Esophagus muscularis mucosa (tissue), 4 donors: ENCODE measurements at places on chromosomes 6 and 20. TPM values are rescaled to one million over a fixed set of nuclear protein-coding genes. Genes with fewer than 3 reads are reported as not detected.

The CSNK2B gene
- 132 TPM for total RNA-seq

The CITED2 gene
- total RNA-seq, result 144 TPM

The OR2J3 gene
- total RNA-seq, result not detected

The SLC17A3 gene
- not detected for total RNA-seq

The XKR7 gene
- total RNA-seq, result not detected

The BCAS1 gene
- total RNA-seq, result not detected

GRCh38 chr20:62195075-62195405, 12.2 kb downstream of the MTG2 start:
- DNase-seq, result no peak

DNA sequence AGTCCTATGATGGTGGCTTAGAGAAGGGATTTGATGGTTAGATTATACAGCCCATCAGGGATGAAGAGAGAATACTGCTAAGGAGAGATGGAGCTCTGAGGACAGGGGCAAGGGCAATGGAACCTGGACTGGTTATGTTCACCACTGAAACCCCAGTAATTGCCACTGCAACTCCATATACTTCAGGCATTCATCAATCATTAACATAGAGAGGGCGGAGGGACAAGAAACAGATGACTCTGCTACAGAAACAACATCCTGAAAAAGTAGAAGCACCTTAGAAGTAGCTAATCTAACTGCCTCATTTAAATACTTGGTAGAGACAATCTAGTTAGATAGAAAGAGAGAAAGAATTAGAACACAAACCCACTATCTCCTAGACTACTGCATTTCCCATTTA, 89.8 kb downstream of the MDN1 start:
- DNase-seq, result no peak

DNA sequence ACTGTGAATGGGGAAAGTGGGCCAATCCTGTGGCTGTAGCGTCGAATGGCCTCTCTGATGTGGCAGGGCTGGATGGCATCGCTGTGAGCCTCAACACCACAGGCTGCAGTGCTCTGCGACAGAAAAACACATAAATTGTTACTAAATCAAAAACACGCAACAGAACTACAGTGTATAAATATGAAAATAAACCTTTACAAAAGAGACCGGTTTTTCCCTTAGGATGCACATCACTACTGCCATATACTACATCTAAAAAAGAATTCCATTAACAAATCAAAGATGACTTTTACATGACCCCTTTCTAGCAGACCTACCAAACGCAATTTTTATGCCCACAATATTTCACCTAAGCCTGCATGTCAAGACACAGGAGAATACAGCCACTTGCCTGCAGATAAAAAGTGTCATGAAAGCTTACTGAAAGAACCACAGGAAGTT, 395.5 kb upstream of the RUNX2 start:
- no peak for DNase-seq

DNA sequence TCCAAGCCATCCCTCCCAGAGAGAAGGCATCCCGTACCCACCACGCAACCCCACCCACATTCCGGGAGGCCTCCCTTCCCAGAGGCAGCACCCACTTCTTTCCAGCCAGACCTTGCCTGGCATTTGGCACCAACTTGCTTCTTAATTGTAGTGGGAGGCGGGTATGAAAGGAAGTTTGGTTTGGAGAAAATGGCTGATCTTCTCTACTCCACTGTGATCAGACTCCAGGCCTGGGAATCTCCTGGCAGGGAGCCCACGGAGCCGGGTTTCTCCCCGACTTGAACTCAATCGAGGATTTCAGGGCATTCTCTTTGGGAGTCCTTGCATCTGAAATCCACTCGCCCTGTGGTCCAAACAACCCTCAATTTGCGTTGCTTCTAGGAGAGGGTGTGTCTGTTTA, 107.1 kb downstream of the ZDHHC14 start:
- no peak for DNase-seq

GRCh38 chr6:82178759-82179112, 68.8 kb downstream of the IBTK start:
- DNase-seq, result no peak

GRCh38 chr20:51354191-51354768, 188.2 kb downstream of the NFATC2 start:
- DNase-seq, result no peak

DNA sequence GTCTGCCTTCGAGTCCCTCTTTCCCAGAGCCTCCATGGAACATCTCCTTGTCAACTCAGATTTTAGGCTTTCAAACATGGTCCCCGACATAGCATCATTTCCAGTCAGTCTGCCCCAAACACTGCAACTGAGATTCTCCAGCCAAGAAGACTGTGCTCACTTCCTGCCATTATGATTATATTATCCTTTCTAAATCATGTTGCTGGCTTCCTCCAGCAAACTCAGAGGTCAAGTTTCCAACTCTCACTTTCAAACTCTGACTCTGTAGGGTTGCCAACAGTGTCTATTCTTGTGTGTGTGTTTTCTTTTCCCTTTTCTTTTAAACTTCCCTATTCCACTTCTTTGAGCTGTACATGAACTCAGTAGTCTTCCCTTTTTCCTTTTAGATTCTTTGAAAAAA, 61.2 kb upstream of the TRAF3IP2 start:
- DNase-seq, result no peak

GRCh38 chr6:139262519-139263300, 29.1 kb downstream of the TXLNB start:
- no peak for DNase-seq

- no peak for DNase-seq
These were observed 85.8 kb downstream of the ZFP64 start for GRCh38 chr20:52105442-52106422.

- DNase-seq, result no peak
These were observed 246.3 kb upstream of the PREP start for GRCh38 chr6:105649192-105649591.

GRCh38 chr6:162343936-162344645, 383.5 kb downstream of the PRKN start:
- no peak for DNase-seq

DNA sequence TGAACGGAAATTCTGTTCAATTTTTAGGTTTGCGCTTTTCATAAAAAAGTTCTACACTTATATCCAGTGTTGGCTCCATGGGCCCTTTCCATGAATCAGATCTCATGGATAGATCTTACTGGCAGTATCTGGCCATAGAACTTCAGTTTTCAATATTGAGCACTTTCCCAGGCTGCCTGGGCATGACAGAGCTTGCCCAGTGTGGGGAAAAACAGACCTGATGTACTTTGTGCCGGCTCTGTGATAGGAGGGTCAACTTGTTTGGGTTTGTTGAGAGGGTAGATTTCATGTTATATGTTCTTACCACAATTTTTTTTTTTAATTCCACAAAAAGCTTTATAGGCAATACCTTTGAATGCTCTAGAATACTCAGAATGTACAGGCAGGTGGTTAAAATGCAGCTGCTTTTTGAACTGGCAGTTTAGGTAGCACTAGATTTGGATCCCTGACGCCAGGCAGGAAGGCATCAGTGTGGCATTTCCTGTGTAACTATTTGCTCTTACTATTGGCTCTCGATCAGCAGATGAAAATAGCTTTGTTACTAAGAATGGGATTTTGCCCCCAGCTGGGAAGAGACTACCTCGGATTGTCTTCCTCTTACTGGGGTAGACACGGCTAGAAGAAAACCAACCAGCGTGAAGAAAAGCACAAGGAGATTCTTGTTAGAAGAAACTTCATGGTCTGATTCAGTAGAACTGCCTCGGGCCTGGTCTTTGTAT, 404.9 kb upstream of the SOX4 start:
- DNase-seq, result no peak

DNA sequence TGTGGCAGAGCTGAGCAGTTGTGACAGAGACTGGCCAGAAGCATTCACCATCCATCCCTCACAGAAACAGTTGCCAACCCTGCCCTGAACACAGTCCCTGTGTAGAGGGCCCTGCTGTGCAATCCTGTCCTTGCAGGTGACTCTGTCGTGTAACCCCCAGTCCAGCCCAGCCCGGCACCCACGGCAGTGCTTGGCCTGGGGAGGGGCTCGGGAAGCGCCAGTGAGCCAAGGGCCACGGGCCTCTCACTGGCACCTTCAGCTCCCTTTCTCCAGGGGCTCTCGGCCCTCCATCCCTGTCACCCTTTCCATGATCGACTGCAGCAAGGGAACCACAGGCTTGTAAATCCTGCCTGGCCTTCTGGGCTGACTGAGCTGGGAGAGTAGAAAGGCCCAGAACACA, 53.0 kb downstream of the RRBP1 start:
- DNase-seq, result no peak

GRCh38 chr6:56682635-56683034, 39.9 kb upstream of the DST start:
- DNase-seq, result no peak

DNA sequence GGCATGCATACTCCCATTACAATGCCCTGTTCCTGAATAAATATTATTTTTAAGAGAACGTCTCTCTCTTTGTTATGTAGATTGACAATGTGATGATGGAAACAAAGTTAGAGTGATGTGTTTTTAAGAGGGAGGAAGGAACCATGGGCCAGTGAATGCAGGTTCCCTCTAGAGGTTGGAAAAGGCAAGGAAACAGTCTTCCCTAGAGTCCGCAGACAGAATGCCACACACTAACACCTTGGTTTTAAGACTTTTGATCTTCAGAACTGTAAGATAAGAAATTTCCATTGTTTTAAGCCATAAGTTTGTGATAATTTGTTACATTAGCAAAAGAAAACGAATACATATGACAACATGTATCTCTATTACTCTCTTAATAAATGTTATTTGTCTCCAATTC, 4.7 kb upstream of the CENPW start:
- no peak for DNase-seq

GRCh38 chr20:39049148-39049547, 87.0 kb downstream of the DHX35 start:
- no peak for DNase-seq

- DNase-seq, result no peak
These were observed 118.1 kb downstream of the MACROD2 start for GRCh38 chr20:14113416-14113815.

DNA sequence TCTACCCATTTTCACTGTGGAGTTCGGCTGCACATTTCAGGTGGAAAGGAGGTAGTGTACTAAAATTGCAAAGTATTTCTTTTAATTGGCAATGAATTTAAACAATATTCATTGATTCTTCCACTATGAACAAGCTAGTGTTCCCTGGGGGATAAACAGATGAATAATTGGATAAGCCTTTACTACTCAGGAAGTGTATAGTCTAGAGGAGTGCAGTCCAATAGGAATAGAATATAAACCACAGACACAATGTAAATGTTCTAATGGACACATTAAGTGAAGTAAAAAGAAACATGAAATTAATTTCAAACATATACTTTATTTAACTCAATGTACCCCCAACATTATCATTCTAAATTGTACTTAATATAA, 28.7 kb downstream of the SGK1 start:
- DNase-seq, result no peak

DNA sequence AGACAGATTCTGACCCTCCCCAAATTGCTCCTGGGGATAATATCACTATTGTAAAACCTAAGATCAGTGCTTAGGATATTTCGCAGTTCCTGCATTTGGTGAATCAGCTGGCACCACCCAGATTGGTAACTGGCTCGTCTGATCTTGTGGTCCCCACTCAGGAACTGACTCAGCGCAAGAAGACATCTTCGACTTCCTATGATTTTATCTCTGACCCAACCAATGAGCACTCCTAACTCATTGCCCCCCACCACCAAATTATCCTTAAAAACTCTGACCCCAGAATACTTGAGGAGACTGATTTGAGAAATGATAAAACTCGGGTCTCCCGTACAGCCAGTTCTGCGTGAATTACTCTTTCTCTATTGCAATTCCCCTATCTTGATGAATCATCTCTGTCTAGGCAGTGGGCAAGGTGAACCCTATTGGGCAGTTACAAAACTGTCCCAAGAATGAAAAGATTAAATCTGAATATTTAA, 55.7 kb upstream of the PRND start:
- no peak for DNase-seq

- DNase-seq, result no peak
These were observed 50.1 kb downstream of the HDDC2 start for GRCh38 chr6:125251516-125252220.

DNA sequence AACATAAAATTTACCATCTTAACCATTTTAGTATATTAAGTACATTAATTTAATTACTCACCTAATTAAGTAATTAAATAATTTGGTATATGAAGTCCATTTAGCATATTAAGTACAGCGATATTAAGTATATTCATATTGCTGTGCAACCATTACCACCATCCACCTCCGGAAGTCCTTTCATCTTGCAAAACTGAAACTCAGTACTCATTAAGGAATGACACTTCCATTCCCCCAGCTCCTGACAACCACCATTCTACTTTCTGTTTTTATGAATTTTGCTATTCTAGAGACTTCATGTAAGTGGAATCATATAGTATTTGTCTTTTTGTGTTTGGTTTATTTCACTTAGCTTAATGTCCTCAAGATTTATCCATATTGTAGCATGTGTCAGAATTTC, 61.1 kb upstream of the GTSF1L start:
- DNase-seq, result no peak

- DNase-seq, result peak; percentile 80
These were observed 164.8 kb upstream of the QKI start for GRCh38 chr6:163249651-163250101.

- no peak for DNase-seq
These were observed 48.1 kb downstream of the PSMG4 start for GRCh38 chr6:3306848-3307247.

GRCh38 chr6:83160167-83160566, 32.9 kb downstream of the PGM3 start:
- no peak for DNase-seq
